ENCODE measurements at places on chromosomes 3 and 15. TPM values are rescaled to one million over a fixed set of nuclear protein-coding genes. Genes with fewer than 3 reads are reported as not detected.

DNA sequence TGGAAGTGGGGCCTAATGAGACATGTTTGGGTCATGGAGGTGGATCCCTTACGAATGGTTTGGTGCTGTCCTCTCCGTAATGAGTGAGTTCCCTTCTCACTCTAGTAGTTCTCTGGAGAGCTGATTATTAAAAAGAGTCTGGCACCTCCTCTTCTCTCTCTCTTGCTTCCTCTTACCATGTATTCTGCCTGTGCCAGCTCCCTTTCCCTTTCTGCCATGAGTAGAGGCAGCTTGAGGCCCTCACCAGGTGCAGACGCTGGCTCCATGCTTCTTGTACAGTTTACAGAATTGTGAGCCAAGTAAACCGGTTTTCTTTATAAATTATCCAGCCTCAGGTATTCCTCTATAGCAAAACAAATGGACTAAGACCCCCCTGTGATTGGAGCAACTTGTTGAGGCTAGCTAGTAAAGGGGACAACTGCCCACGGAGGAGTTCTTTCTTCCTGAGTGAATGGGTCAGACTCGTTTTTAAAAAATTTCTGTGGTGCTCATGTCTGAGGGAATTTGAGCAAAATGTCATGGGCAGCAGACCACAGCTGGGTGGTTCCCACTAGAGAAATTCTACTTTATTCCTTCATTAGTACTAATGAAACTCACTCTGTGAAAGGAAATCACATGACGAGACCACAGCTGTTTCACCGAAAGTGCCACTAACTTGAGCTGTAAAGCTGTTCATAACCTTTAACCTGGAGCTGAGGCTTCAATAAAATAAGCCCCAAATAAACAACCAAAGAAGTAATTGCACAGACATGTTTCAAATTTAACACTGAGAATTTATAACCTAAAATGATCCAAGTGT lies 210.0 kb downstream of the NFKBIZ start:
- no peak for DNase-seq

GRCh38 chr3:58183221-58183620 lies 27.6 kb downstream of the DNASE1L3 start:
- no peak for DNase-seq

DNA sequence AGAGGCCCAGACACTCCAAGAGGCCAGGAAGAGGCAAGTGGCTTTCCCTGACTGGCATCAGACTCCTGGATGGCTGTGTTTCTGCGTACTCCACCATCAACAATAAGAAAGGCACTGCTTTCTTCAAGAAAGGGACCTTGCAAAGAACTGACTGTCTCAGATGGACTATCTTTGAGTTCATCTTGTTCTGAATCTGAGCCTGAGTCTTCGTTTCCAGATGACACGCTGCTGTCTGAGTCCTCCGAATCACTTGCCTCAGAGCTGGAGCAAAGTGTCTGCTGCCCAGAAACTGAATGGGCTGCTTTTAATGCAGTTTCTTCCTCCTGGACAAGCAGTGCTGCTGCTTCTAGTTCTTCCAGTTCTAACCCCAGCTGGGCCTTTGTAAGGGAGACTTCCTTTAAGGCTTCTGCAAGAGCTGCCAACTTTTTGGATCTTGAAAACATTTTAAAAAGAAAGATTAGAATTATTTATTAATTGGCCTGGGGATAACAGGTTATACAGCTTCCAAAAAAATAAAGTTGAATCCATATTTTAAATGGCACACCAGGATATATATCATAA lies 97.8 kb downstream of the SHQ1 start:
- no peak for DNase-seq

- DNase-seq = no peak
Measured at GRCh38 chr3:61802772-61803171, 241.4 kb downstream of the PTPRG start.

The CRYGS gene
- not detected for total RNA-seq

All from epithelial cell of proximal tubule (primary cell).